ENCODE measurements at places on chromosomes 13 and 19.

GRCh38 chr13:41854758-41855157, 106.2 kb downstream of the VWA8 start:
- no peak overlapping the region for H3K27ac ChIP-seq
- DNase-seq: no peak
- H3K4me1 ChIP-seq: no peaks in the 10 kb centered on the region
- no peaks in the 10 kb centered on the region for H3K27me3 ChIP-seq

- H3K4me3 ChIP-seq: no peak overlapping the region
- peak; percentile 68 for DNase-seq
- H3K36me3 ChIP-seq: no peaks in the 10 kb centered on the region
- H3K27me3 ChIP-seq: no peaks in the 10 kb centered on the region
- peak overlapping the region; percentile 6 for H3K27ac ChIP-seq
Observed at GRCh38 chr13:106100171-106100919, 435.1 kb downstream of the EFNB2 start.

- H3K4me1 ChIP-seq: no peaks in the 10 kb centered on the region
- DNase-seq: no peak
- H3K27me3 ChIP-seq: no peaks in the 10 kb centered on the region
- no peak overlapping the region for H3K27ac ChIP-seq
- no peak overlapping the region for H3K4me3 ChIP-seq
Observed at GRCh38 chr19:48452289-48453190, 2.8 kb upstream of the KCNJ14 start.

DNA sequence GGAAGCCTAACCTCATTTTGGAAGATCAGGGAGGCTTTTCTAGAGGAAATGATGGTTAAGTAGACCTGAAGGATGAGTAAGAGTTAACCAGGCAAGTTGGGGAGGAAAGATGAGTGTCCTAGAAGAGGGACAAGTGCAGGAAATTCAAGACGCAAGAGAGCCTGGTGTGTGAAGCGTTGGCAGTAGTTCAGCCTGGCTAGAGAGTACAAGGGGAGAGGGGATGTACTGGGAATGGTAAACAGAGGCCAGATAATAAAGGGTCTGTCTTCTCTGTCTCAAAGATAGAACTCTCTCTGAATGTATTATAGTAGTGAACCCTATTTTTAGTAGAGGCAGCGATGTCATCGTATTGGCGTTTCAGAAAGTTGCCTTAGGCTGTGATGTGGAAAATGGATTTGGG, 9.7 kb downstream of the DPY19L3 start:
- no peak for DNase-seq
- H3K4me3 ChIP-seq: no peak overlapping the region
- peaks cover 3% of the 10 kb centered on the region for H3K36me3 ChIP-seq
- no peak overlapping the region for H3K27ac ChIP-seq
- H3K27me3 ChIP-seq: no peaks in the 10 kb centered on the region
- H3K4me1 ChIP-seq: no peaks in the 10 kb centered on the region

- no peaks in the 10 kb centered on the region for H3K27me3 ChIP-seq
- no peak overlapping the region for H3K27ac ChIP-seq
- H3K4me3 ChIP-seq: no peak overlapping the region
- H3K4me1 ChIP-seq: no peaks in the 10 kb centered on the region
Observed at GRCh38 chr13:24713022-24713421, 32.8 kb downstream of the ATP12A start.

DNA sequence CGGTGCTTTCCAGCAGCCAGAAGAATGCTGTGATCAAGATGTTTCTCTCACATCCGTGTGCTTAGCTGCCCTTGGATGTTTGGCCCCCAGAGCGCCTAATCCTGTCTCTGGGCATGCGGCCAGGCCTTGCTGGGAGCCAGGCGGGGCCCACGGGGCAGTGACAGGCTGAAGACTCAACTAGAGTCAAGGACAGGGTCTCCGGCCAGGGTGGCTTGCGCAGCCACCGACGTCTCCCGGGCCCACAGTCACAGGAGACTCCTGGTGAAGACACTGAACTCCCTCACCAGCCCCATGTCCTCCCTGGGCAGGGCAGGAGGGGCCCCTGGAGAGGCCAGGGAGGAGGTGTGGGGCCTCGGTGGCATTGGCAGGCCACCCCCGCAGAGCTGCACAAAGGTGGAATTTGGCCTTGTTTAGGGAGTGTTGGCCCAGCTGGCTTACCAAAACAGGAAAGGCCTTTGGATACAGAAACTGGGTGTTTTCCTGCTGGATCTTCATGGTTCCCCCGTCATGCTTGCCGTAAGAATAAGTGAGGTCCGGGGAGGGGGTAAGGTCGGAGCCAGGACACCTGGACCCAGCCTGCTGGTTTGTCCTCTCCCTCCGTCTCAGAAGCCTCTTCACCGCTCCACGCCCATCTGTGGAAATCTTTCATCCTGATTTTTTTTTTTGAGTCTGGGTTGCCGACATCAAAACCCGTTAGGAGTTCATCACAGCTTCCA, 10.0 kb upstream of the NDUFS7 start:
- H3K36me3 ChIP-seq: peaks cover 34% of the 10 kb centered on the region
- no peak for DNase-seq
- H3K4me1 ChIP-seq: no peaks in the 10 kb centered on the region

DNA sequence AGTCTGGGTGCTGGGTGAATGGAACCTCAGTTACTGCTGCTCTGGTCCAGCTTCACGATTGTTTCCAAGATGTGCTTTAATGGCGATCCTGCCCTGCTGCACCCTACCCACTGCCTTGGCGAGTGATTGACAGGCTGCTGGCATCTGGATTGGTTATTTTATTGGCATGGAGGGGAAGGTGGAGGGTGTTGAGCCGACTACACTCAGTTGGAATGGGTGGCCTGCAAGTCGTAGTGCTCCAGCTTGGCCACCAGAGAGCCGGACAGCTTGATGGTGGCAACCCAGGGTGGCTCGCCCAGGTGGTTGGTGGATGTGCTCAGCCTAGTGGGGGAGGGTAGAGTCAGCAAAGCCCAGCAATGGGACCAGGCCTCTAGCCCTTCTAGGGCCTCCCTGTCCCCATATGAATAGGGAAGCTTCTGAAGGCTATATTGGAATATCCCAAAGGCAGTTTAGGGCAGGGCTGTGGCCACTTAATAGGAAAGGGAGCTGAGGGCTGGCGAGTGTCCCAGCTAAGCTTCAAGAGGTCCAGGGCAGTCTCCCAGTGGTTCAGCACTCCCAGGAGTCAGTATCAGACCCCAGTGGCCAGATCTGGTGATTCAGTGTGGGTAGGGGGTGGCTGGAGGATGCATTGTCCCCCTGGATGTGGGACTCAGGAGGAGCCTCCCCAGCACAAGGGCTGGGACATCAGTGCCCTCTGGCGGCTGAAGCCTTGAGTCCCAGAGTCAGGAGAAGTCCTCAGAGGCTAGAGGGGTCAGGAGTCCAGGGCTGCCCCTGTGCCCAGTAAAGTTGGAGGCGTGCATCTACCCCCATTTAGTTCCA, 3.4 kb downstream of the GGN start:
- DNase-seq: no peak
- no peaks in the 10 kb centered on the region for H3K27me3 ChIP-seq
- H3K4me1 ChIP-seq: peaks cover 4% of the 10 kb centered on the region
- H3K4me3 ChIP-seq: no peak overlapping the region
- no peak overlapping the region for H3K27ac ChIP-seq
- peaks cover 18% of the 10 kb centered on the region for H3K36me3 ChIP-seq

DNA sequence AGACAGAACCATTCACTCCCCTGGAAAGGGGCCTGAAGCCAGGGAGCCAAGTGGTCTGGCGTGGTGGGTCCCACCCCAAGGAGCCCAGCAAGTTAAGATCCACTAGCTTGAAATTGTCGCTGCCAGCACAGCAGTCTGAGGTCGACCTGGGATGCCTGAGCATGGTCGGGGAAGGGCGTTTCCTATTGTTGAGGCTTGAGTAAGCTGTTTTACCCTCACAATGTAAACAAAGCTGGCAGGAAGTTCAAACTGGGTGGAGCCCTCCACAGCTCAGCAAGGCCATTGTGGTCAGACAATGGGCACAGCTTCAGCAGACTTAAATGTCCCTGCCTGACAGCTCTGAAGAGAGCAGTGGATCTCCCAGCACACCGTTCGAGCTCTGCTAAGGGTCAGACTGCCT, 195.6 kb upstream of the DACH1 start:
- no peaks in the 10 kb centered on the region for H3K36me3 ChIP-seq
- H3K4me3 ChIP-seq: no peak overlapping the region
- DNase-seq: peak; percentile 54
- no peak overlapping the region for H3K27ac ChIP-seq

DNA sequence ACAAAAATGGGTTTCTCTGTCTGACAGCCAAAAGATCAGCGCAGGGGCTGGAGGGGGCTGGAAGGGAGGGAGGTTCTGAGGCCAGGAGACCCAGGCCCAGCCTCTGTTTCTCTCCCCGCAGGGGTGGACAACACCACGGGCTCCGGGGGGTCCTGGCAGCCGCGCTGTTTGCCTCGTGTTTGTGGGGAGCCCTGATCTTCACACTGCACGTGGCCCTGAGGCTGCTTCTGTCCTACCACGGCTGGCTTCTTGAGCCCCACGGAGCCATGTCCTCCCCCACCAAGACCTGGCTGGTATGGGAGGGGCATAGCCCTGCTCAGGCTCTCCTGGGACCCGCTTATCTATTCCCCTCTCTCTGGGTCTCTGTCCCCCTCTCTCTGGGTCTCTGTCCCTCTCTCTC, 9.6 kb downstream of the CPT1C start:
- H3K27ac ChIP-seq: no peak overlapping the region
- no peaks in the 10 kb centered on the region for H3K27me3 ChIP-seq
- DNase-seq: no peak
- no peaks in the 10 kb centered on the region for H3K4me1 ChIP-seq
- H3K36me3 ChIP-seq: peaks cover 12% of the 10 kb centered on the region

DNA sequence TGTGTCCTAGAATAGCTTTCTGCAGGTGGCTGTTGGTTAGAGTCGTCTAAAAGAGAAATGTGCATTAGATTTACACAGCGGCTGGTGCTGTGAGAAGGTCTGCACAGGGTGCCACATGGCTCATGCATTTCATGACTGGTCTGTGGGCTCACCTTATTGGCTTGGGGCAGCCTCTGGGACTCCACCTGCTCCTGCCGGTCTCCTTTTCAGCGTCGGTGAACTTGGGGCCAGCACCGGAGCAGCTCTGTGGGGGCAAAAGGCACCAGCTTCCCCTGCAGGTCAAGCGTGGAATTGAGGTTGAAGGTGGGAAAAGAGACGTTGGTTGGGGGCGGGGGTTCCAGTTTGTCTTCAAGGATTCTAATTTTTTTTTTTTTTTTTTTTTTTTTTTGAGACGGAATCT, 3.1 kb upstream of the PNMA8C start:
- no peak for DNase-seq
- H3K4me1 ChIP-seq: no peaks in the 10 kb centered on the region
- no peaks in the 10 kb centered on the region for H3K27me3 ChIP-seq
- H3K4me3 ChIP-seq: no peak overlapping the region
- H3K36me3 ChIP-seq: no peaks in the 10 kb centered on the region

DNA sequence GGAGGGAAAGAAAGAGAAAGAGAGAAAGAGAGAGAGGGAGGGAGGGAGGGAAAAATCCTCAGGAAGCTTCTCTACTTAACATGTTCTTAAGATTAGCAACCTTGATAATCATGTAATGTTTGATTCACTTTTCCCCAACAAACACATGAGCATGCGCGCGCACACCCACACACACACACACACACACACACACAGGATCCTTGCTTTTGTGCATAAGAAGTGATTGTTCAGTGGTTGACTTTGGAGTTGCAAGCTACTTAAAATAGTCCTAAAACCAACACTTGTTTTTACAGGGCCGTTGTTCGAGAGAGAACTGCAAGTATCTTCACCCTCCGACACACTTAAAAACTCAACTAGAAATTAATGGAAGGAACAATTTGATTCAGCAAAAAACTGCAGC, 100.0 kb upstream of the RAP2A start:
- no peak overlapping the region for H3K4me3 ChIP-seq
- no peaks in the 10 kb centered on the region for H3K4me1 ChIP-seq
- no peaks in the 10 kb centered on the region for H3K27me3 ChIP-seq
- no peak for DNase-seq
- H3K36me3 ChIP-seq: no peaks in the 10 kb centered on the region

DNA sequence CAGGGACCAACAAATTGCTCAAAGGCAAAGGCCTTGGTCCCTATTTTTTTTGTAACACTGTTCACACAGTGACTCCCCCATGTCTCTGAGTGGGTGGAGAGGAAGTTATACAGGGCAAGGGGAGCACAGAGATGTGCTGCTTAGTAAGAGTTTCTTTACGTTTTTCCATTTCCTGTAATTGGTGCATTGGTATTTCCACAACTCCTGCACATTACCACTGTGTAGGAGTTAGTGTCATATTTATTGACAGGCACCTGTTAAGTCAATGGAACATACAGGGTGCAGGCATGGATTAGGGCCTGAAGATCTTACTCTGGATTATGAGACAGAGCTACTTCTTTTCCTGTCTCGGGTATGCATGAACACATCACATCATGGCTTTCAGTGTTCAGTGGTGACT, 45.2 kb downstream of the SOX21 start:
- H3K36me3 ChIP-seq: no peaks in the 10 kb centered on the region
- H3K27me3 ChIP-seq: no peaks in the 10 kb centered on the region
- no peak for DNase-seq
- no peak overlapping the region for H3K27ac ChIP-seq
- no peak overlapping the region for H3K4me3 ChIP-seq

DNA sequence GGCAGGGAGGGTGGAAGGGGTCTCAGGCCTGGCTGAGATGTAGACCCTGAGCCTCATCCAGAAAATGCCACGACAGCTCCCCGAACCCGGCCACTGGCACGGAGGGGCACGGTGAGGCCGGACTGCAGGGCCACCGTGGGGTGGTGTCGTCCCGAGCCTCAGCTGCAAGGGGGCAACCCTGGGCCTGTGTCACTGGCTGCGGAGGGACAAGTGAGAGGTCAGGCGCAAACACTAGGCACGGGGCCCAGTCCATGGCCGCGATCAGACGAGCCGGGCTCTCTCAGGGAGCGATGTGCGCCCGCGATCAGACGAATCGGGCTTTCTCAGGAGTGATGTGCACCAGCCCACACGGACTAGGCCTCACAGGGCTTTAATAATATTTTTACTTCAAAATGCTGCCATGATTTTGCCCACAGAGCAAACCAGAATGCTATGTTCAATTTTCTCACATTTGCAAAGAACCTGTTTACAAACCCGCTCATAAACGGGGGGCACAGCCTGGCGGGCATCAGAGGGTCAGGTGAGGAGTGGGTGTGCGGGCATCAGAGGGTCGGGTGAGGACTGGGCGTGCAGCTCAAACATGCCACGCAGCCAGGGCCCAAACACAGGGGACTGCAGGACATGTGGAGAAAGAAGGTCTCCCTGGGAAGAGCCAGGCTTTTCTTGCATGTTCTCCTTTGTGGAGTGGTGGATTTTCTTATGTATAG, 42.6 kb upstream of the C13orf46 start:
- H3K4me1 ChIP-seq: no peaks in the 10 kb centered on the region
- H3K36me3 ChIP-seq: peaks cover 17% of the 10 kb centered on the region
- H3K4me3 ChIP-seq: no peak overlapping the region

GRCh38 chr19:2923510-2923909, 21.3 kb downstream of the ZNF77 start:
- H3K27me3 ChIP-seq: no peaks in the 10 kb centered on the region
- no peak overlapping the region for H3K27ac ChIP-seq

Measured in iPS DF 6.9 (cell line).